ENCODE measurements at places on chromosomes 3 and 15.

GRCh38 chr15:68781766-68782588, 38.7 kb downstream of the ANP32A start:
- DNase-seq, result no peak

DNA sequence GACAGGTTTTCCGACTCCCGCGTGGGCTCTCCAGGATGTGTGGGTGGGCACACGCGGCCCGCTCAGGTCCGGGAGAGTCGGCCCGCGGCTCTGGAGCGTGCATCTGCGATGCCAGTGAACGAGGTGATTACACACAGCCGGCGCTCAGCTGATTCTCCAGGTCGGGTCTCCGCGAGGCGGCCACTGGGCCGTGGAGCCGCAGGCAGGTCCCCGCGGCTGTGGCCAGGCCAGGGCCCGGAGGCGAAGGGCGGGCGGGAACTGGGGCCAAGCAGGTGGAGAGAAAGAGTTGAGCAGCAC, 13.2 kb downstream of the PAK6 start:
- no peak for DNase-seq

- DNase-seq, result no peak
Observed at GRCh38 chr3:124486324-124486723, 243.9 kb upstream of the UMPS start.

- DNase-seq, result no peak
Observed at GRCh38 chr3:193470710-193471109, 84.0 kb downstream of the ATP13A4 start.

GRCh38 chr3:185764980-185765370, 59.9 kb downstream of the IGF2BP2 start:
- no peak for DNase-seq

GRCh38 chr3:41753651-41754050, 208.3 kb downstream of the ULK4 start:
- DNase-seq, result no peak

GRCh38 chr3:141452045-141452444, 34.8 kb upstream of the RASA2 start:
- DNase-seq, result no peak

GRCh38 chr15:82558502-82558901, 18.2 kb upstream of the RPS17 start:
- DNase-seq, result no peak

DNA sequence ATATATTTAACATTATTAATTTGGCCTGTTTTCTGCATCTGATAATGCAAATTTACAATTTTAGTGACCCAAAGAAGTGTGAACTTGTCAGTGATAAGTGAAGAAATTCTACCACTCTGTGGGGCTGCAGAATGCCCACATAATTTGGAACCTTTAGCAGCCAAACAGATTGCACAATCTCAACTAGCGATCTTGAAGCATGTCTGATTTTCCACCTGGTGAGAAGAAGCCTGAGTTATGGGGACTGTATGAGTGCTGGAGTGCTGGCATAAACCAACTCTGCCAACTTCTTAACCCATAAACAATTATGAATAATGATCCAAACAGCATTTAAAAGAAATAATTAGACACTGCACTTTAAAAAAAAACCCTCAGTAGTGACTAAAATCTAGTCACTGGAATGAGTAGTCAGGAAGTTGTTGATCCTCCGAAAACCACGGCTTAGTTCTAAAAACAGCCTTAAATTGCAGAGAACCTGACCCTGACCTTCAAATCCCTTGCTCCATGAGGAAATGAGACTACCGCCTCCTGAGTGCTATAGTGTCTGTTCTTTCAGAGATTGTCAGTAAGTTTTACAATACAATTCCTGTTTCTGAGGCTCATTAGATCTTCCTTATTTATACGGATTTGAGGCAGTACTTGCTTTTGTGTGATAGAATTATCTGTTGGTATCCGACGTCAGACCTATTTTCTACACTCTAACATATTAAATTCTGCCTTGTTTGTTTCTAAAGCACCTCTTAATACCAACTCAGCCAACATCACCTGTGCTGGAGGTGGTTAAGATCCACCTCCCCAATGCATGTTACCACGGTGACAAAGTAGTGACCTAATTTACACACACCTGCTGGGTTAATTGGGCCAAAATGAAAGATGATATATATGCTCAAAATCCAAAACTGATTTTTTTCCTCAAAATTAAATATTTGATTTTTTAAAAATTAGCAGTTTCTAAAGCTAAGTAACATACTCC, 267.7 kb downstream of the ZBTB20 start:
- peak; percentile 86 for DNase-seq

- DNase-seq, result no peak
Observed at GRCh38 chr15:43276563-43277200, 10.0 kb upstream of the TGM5 start.

GRCh38 chr3:68007621-68008226, 353.3 kb upstream of the SUCLG2 start:
- DNase-seq, result no peak

- DNase-seq, result no peak
Observed at GRCh38 chr3:126448893-126449180, 26.9 kb downstream of the ZXDC start.

GRCh38 chr3:14634763-14635400, 16.7 kb upstream of the CCDC174 start:
- no peak for DNase-seq

GRCh38 chr3:106824856-106825255, 552.4 kb upstream of the CCDC54 start:
- no peak for DNase-seq

GRCh38 chr15:69810431-69811354, 287.0 kb downstream of the TLE3 start:
- DNase-seq, result no peak

DNA sequence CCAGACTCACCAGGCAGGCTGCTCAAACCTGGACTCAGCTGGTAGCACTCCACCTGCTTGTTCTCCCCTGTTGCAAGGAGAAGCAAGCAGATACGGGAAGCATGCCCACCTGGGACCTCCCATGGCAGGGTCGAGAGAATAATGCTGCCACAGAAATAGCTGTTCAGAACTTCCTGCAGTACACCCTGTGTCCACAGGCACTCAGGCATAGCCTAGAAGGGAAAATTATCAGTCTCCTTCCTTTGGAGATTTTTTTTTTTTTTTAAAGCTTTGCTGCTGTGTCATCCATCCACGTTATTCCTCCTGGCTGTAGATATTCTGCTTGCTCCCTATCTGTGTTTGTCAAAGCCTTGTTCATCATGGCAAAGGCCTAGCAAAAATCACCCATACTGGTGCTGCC, 32.7 kb upstream of the RPS17 start:
- DNase-seq, result no peak

GRCh38 chr3:47577583-47578118, 1.0 kb downstream of the CSPG5 start:
- DNase-seq, result no peak

DNA sequence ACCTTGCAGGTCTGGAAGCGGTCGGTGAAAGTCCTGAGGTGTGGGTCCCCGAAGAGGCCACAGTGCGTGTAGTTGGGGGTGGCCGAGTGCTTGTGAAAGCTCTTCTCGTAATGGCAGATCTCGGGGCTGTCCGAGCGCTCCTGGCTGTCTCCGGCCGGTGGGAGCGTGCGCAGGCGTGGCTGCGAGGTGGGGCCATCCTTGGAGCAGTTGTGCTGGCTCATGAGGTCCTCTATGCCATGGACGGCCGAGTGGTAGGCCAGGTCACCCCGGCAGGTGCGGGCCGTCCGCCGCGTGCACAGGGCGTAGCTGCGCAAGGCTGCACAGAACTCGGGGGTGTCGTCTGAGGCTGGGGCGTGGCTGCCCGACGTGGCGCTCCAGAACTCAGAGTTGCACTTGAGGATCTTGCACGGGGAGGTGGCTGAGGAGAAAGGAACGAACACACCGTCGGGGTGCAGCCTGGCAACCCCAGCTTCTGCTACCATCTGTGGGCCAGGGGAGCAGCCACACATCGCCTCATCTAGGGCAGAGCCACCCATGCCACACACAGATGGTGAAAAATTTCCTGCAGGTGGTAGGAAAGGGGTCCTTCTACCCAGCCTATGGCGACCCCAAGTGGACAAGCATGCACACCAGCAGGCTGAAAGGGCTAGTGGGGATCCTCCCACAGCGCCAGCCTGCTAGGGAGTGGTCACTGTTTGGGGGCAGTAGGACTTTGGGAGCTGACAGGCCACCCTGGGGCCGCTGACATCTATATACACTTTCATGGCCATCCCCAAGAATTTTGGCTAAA, 36.7 kb downstream of the RGMA start:
- DNase-seq, result no peak

GRCh38 chr15:82552861-82553260, 12.6 kb upstream of the RPS17 start:
- DNase-seq, result no peak

- no peak for DNase-seq
Observed at GRCh38 chr3:20250786-20251185, 64.8 kb upstream of the SGO1 start.

DNA sequence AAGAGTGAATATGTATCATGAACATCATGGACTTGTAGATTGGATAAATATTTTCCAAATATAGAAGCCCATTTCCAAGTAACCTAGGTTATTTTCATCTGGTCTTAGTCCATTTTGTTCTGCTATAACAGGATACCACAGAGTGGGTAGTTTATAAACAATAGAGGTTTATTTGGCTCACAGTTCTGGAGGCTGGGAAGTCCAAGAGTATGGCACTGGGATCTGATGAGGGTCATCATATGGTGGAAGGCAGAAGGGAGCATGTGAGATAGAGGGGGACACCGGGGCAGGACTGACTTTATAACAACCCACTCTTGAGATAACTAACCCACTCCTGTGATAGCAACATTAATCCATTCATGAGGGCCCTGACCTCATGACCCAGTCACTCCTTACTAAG, 9.4 kb upstream of the MGA start:
- DNase-seq, result no peak

- no peak for DNase-seq
Observed at GRCh38 chr3:134453631-134454030, 32.2 kb downstream of the ANAPC13 start.

GRCh38 chr3:86967062-86967461, 23.9 kb downstream of the VGLL3 start:
- peak; percentile 76 for DNase-seq

DNA sequence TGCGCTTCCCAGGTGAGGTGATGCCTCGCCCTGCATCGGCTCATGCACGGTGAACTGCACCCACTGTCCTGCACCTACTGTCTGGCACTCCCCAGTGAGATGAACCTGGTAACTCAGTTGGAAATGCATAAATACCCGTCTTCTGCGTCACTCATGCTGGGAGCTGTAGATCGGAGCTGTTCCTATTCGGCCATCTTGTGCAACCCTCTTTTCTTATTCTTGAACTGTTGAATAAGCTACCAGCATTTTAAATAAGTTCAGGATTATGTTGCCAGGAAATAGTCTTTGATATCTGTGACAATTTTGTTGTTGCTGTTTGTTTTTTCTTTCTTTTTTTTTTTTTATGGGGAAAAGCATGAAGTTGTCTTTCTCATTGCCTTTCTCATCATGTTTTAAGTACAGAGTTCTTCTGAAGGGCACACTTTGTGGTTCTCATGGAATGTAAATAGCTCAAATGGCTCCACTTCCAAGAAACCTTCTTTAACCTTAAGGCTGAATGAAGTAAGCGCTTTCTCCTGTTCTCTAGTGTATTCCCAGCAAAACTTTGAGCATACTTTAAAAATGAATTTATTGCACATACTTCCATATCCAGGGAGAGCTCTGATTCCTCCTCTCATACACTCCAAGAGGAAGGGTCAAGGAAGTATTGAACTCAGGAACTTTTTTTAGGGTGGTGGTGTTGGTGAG, 468.0 kb upstream of the TBL1XR1 start:
- no peak for DNase-seq

DNA sequence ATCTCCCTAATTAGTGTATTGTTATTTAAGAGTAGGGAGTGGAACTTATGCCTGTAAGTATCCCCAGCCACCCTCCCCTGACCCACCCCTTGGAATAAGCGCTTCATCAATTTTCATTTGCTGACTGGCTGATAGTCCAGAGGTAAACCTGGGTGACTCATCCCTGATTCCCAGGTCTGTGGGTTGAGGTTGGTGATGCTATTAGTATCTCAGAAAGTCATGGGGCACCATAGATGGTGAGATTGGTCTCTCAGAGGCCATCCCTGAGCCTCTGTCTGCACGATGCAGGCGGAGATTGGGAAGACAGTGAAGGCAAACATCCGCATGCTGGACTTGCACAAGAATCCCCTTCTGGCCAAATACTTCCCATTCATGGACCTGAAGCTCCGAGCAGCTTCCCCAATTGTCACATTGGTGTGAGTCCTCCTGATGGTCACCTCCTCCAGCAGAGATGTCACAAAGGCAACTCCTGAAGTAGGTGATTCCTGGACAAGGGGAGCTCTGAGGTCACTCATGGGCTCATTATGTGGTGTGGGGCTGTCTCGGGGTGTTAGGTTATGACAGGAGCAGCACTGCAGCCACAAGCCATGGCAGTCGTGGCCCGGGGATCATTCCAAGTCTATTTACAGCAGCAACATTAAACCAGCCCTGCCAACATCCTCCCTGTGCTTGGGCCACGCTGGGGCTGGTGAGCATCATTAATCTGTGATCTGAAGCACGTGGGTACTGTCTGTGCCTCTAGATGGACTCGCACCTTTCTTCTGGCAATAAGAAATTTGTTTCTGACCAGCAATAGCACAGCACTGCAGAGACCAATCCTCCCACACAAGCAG, 6.8 kb upstream of the TXNRD3 start:
- no peak for DNase-seq

DNA sequence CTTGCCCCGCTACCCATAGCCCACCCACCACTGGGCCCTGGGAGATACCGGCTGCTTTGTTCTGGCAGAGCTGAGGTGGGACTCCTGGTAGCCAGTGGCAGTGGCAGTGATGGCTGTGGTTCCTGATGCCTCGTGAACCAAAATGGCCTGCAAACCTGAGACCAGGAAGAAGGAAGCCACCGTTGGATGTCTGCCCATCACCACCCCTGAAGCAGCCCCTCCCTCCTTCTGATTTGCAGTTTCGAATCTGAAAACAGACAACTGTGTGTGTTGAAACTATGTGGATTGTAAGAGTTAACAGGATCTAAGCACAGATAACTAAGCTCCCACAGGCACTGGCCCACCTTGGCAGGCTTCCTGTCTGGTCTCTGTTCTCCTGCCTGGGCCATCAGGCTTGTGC, 66.6 kb downstream of the NUP210 start:
- no peak for DNase-seq

DNA sequence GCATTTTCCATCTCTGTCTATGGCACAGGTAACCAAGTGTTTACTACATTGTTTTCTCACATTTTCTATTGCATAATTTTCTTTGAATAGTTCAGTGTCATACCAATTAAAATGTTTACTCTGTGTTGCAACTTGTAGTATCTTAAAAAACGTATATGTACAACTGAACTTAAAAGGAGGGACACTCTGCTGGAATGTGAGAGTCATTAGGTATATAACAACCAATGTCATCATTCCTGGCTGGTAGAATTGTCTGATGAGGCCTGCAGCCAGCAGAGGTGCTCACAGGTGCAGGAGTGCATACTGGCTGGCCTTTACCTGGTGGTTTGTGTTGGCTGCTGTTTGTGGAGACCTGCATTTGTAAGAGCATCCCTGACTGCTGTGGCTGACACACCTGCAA, 19.1 kb upstream of the RARRES1 start:
- no peak for DNase-seq

DNA sequence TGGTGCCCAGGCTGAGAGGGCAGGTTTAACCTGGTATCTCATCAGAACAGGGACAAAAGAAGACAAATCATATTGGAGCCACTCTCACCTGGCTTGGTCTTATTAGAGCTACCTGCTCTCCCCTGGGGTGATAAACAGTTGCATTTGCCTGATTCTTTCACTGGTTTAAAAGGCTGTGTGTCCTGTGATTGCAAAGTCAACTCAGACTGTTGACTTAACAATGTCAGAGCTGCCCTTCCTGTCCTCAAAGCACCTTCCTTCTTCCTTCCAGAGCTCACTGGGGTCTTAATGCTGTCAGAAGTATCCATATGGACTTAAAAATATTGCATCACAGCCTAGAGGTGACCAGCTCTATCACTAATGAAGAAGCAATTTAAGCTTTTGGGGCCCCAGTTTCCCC, 50.5 kb upstream of the MINAR1 start:
- no peak for DNase-seq

All from NCI-H1436 treated with DMSO at 0.1 percent for 48 hours (cell line).